ENCODE measurements at places on chromosomes 11 and 22.

DNA sequence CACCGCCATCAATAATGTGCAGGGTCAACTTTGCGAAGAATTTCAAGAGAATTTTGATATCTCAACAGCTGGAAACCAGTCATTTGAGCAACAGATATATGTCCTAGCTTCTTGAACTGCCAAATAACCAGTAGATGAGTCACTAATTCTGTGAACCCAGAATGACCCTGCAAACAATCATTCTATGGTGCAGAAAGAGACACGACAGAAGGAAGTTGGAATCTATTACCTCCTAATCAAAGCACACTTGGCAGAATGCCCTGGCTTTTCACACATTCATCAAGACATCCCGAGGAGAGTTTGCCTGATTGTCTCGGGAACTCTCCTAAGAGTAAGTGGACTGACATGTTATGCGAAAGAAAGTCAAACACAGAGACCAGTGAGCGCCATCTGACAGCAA lies 621.1 kb downstream of the OPCML start:
- no peaks in the 10 kb centered on the region for H3K4me1 ChIP-seq
- no peak overlapping the region for H3K4me3 ChIP-seq
- H3K36me3 ChIP-seq: no peaks in the 10 kb centered on the region
- H3K27ac ChIP-seq: no peak overlapping the region
- no peaks in the 10 kb centered on the region for H3K27me3 ChIP-seq

DNA sequence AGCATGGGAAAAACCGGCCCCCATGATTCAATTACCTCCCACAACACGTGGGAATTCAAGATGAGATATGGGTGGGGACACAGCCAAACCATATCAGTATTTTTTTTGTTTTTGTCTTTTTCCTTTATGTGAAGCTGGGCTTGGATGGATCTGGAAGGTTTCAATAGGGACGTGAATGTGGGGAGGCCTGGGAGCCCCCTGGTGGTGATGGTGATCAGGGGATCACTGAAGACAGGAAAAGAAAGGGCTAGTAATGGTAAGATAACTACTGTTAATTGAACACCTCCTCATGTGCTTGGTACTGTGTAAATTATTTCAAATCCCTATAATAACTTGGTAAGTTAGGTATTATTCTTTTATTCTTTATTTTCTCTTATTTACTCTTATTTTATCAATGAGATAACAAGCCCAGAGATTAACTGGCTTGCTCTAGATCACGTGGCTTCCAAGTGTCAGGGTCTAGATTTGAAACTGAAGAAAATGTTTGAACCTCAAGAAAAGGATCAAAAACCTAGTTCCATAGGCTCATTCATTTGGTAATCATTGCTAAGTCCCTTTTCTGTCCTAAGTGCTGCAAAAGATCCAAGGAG lies 364.2 kb downstream of the TENM4 start:
- H3K4me1 ChIP-seq: no peaks in the 10 kb centered on the region
- H3K4me3 ChIP-seq: no peak overlapping the region
- no peaks in the 10 kb centered on the region for H3K27me3 ChIP-seq
- no peaks in the 10 kb centered on the region for H3K36me3 ChIP-seq
- no peak for DNase-seq

DNA sequence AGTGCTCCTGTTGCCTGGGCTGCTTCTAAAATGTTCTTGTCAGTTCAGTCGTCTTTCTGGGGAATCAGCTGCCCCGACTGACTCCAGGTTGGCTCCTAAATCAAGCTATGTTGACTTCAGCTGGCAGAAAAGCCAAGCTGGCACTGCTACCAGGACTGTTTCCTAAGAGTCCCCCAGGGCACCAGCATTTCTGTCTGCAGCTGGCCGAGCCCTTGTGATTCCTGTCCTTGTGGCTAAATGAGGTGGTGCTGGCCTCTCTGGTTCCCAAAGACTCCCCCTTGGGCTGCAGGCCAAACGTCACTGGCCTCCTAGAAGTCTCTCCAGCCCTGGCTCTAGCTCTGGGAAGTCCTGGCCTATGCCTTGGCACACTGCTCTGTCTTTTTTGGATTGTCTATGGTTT lies 31.1 kb downstream of the GRAMD1B start:
- 0 out of 2 replicates have a peak, but pooled peaks cover 3% of the 10 kb centered on the region for H3K27me3 ChIP-seq
- no peaks in the 10 kb centered on the region for H3K4me1 ChIP-seq
- H3K36me3 ChIP-seq: no peaks in the 10 kb centered on the region
- DNase-seq: no peak
- no peak overlapping the region for H3K4me3 ChIP-seq
- H3K27ac ChIP-seq: no peak overlapping the region

- no peaks in the 10 kb centered on the region for H3K27me3 ChIP-seq
- H3K4me1 ChIP-seq: no peaks in the 10 kb centered on the region
- H3K36me3 ChIP-seq: no peaks in the 10 kb centered on the region
- H3K4me3 ChIP-seq: no peak overlapping the region
- no peak for DNase-seq
- H3K27ac ChIP-seq: no peak overlapping the region
Measured at GRCh38 chr22:44962741-44963454, 46.9 kb downstream of the PHF21B start.

DNA sequence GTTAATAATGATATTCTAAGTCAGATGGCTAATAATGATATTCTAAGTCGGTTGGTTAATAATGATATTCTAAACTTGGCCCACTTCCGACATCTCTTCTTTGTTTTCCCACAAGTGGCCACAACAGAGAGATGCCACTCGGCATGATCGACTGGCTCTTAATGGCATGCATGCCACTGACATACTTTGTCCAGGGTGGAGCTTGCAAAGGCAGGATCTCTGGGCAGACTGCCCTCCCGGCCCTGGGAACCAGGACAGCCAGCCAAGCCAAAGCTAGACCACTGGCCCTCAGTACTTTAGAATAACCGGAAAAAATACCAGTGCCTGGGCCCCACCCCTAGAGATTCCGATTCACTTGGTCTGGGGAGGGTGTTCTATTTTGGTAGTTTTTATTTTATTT lies 78.1 kb downstream of the KIAA1671 start:
- peaks cover 17% of the 10 kb centered on the region for H3K4me1 ChIP-seq
- no peaks in the 10 kb centered on the region for H3K27me3 ChIP-seq
- no peak for DNase-seq
- H3K36me3 ChIP-seq: no peaks in the 10 kb centered on the region
- H3K4me3 ChIP-seq: no peak overlapping the region

- no peak for DNase-seq
- H3K4me3 ChIP-seq: no peak overlapping the region
- no peaks in the 10 kb centered on the region for H3K27me3 ChIP-seq
- H3K36me3 ChIP-seq: no peaks in the 10 kb centered on the region
- 0 out of 2 replicates have a peak, but pooled peaks cover 2% of the 10 kb centered on the region for H3K4me1 ChIP-seq
Measured at GRCh38 chr11:130462931-130463330, 14.5 kb downstream of the ADAMTS15 start.

GRCh38 chr11:10460611-10461275 lies 5.7 kb downstream of the AMPD3 start:
- H3K27ac ChIP-seq: no peak overlapping the region
- H3K36me3 ChIP-seq: no peaks in the 10 kb centered on the region
- no peaks in the 10 kb centered on the region for H3K27me3 ChIP-seq

DNA sequence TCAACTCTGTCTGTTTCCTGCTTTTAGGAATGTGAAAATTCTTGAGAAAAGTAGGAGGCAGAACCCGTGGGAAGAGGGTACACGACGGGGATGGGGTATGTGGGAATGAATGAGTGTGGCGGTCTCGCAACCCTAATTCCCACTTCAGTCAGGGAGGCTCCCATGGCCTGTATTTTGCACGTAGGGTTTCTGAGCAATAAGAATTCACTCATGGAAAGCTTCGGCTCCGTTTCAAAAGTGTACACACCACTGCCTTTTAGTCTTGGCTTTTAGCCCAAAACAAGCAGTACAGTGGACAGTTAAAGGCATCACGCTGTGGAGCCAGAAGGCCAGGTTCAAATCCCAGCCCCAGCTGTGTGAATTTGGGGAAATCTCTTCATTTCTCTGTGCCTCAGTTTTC lies 116.7 kb downstream of the MN1 start:
- H3K4me1 ChIP-seq: no peaks in the 10 kb centered on the region
- no peaks in the 10 kb centered on the region for H3K27me3 ChIP-seq
- H3K4me3 ChIP-seq: no peak overlapping the region
- DNase-seq: no peak
- no peaks in the 10 kb centered on the region for H3K36me3 ChIP-seq

DNA sequence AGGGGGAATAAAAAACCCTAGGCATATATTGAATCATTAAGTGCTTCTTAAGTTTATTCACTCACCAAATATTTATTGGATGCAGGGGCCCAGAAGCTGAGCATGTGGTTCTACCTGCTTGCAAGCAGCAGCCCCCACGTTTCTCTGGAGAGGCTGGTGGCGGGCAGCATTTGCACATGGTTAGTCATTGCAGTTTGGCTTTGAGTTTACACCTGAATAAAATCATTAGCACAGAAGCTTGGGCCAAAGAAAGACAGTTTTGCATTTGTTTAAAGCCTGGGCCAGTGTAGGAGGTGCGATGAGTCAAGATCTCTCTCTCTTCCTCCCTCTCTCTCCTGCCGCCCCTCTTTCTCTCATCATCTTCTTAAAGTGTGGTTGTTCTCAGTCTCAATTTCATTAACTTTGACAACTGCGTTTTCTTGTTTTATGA lies 72.6 kb downstream of the C22orf31 start:
- no peaks in the 10 kb centered on the region for H3K36me3 ChIP-seq
- DNase-seq: no peak
- no peaks in the 10 kb centered on the region for H3K4me1 ChIP-seq
- H3K27me3 ChIP-seq: no peaks in the 10 kb centered on the region
- no peak overlapping the region for H3K27ac ChIP-seq

GRCh38 chr11:20277014-20277413 lies 86.5 kb upstream of the HTATIP2 start:
- no peaks in the 10 kb centered on the region for H3K4me1 ChIP-seq
- no peak for DNase-seq
- no peak overlapping the region for H3K4me3 ChIP-seq
- no peak overlapping the region for H3K27ac ChIP-seq
- no peaks in the 10 kb centered on the region for H3K36me3 ChIP-seq
- peaks cover 17% of the 10 kb centered on the region for H3K27me3 ChIP-seq
